ENCODE measurements at places on chromosomes 4 and X. TPM values are rescaled to one million over a fixed set of nuclear protein-coding genes. Genes with fewer than 3 reads are reported as not detected.

DNA sequence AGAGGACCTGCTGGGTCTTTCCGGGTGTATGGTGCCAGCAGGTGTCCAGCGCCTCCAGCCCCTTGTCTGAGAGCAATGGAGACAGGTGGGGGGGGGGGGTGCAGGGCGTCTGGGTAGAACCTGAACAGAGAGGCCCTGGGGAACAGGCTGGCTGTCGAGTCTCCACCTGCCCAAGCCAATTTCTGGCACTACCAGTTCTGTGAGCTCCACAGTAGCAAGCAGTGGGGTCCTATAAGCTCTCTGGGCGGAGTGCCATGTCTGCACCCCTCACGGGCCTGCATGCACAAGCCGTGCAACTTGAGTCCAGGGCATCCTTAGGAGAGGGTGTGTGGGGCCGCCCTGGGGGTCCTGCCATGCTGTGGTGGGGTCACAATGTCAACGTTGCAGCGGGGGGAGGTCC is 10.1 kb upstream of the FGFR3 start:
- DNase-seq: no peak

- DNase-seq: no peak
These were observed 25.6 kb downstream of the ZDHHC9 start for GRCh38 chrX:129818123-129818522.

- no peak for DNase-seq
These were observed 44.7 kb downstream of the GALNT7 start for GRCh38 chr4:173213296-173213695.

The SUPT20HL1 gene
- not detected for total RNA-seq

The GABRA4 gene
- total RNA-seq: 0.58 TPM

DNA sequence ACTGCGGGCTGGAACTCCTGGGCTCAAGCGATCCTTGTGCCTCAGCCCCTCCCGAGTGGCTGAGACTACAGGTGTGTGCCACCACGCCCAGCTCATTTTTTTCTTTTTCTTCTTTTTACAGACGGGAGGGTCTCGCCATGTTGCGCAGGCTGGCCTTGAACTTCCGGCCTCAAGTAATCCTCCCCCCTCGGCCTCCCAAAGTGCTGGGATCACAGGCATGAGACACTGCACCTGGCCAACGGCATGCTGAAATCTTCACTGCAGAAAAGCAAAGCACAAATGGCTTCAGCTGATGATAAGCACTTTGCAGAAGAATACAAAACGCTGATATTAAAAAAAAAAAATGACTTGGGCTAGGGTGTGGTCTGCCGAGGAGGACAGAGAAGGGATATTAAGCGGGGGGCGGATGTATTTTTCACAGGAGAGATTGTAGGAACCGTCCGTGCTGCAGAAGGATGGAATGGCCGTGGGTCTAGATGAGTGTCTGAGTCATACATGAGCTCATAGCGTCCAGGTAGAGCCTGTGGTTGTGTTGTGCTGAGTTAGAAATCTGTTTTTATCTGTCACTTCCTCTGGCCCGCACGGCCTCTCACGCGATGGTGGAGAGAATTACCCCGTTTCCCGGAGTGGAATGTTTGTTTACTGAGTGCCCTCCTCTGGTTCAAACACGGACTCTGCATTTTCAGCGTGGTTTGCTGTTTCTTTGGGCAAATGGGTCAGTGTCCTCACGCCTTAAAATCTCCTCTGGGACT is 8.5 kb upstream of the AKAP17A start:
- DNase-seq: peak; percentile 39

DNA sequence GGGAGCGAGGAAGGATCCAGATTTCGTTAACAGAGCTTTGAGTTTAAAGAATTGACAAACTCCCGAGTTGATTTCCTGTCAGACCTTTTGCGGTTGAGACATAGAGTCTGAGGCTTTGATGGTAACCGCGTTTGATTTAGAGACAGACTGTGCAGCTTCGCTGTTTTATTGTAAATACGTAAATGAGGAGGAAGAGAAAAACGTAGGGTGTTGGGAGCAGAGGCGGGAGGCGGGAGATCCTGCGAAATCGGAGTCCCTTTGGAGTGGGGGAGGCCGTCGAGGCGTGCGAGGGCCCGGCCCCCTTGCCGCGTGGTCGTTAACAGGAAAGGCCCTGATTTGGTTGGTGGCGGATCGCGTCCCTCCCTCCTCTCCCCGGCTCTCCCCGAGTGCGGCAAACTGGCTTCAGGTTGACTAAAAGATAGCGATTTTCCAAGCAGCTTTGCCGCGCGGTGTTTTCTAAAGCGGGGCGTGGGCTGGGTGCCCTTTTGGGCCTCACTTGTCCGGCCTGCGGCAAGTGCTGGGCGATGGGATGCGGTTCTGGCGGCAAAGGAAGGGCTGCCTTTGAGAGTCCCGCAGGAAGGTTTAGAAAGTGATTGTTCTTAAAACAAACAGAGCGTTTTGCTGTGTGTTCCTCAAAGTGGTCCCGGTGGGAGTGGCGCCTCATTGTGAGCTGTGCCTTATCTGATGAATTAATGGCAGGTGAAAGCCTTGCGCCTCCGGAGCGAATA is 857 bp downstream of the SCML1 start:
- DNase-seq: peak; percentile 63

The MEPE gene
- not detected for total RNA-seq

DNA sequence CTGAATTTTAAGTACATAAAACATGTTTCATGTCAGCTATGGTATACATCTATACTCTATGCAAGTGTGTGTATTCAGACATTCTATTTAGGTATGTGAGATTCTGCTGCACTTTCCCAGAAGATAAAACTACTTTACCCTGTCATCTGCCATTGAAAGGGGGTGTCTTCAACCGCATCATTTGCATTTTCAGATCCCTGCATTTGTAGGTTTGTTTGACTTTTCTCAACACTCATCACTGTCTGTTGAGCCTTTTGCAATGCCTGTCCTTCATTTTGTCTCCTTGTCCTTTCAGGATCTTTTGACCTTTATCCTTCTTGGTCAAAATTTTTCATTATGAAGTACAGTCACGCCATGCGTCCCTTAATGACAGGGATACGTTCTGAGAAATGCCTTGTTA is 103.5 kb downstream of the TMA16 start:
- DNase-seq: no peak

DNA sequence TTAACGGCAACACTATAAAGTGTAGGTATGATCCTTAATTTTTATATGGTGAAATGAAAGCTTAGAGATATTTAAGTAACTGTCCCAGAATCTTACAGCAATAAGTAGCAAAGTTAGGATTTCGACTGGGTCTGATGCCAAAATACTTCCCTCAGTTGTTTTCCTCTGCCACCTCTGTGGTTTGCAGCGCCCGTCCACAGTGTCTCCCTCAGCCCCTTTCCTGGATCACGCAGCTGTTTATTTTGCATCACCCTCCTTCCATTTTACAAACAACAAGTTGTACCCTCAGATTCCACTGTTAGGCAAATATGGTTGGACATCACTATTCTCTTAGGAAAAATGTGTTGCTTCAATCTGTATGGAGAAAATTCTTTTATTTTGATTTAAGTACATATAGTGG is 56.1 kb downstream of the RAPGEF2 start:
- no peak for DNase-seq

The SPP1 gene
- 0.99 TPM for total RNA-seq

DNA sequence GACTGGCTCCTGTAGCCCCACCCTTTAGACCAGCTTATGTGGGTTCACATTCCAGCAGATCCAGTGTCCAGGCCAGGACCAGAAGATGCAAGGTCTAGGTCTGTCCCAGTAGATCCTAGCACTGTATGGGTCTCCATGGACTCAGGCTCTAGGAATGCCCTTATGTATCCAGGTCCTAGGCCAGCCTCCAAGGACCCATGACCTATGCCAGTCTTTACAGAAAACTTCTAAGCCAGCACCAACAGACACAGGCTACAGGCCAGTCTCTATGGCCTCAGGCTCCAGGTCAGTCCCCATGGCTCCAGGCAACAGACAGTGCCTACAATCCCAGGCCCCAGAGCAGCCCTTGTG is 45.2 kb upstream of the MAGED4 start:
- DNase-seq: no peak

DNA sequence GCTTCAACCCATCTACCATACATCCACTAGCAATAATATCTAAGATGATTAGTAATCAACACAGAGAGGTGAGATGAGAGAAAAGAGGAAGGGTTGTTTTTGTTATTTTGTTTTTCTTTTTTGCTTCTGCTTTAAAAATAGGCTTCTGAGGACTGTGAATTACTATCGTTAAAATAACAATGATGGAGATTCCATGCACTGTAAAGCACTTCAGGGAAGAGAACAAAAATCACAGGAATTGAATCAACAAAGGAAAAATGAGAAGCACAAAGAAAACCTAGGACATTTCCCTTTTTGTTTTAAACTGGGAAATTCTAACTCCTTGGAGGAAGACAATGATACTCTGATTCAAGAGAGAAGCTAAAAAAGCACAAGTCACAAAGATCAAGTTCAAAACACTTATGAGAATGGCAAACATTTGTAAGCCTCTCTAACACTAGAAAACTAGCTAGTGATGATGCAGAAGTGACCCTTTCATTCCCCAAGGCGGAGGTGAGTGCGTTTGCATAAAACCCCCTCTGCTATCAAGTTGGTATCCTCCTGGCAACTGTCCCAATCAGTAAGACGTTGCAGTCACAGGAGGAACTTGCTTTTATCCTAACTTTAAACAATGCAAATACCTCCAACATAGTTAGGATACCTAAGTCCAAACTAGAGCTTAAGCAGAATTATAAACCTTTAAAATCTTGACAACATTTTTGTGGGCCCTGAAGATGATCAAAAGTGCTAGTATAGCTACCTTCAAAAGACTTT is 308.5 kb downstream of the CAMK2D start:
- peak; percentile 81 for DNase-seq

DNA sequence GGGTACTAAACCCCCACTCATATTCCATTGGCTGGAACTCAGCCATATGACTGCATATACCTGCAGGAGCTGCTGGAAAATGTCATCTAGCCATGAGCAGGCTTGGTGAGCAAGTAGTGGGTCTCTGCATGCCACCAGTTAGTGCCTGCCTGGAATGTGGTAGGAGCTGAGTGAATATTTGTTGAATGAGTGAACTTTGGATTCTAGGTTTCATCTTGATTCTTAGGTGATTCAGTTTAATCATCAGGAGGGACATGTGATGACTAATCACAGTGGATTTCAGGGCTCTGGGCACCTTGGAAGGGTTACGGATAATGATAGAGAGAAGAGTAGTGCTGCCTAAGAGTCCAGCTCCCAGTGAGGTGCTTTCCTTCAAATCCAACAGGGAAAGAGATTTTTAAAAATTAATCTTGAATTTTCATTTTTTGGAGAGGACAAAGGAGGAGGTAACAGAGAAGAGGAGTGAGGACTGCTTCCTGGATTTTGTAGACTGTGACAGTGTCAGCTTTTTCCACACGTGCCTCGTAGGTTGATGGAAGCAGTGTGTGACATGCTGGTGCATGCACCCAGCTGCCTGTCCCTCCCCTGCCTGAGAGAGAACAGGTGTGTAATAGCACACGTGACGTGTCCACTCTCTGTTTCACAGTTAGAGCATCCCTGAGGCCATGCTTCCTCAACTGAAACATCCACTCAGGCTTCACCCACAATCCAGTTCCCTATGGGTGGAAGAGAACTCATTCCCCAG is 30.4 kb downstream of the NHS start:
- DNase-seq: no peak

- DNase-seq: no peak
These were observed 65.0 kb upstream of the GPR174 start for GRCh38 chrX:79079477-79079876.

DNA sequence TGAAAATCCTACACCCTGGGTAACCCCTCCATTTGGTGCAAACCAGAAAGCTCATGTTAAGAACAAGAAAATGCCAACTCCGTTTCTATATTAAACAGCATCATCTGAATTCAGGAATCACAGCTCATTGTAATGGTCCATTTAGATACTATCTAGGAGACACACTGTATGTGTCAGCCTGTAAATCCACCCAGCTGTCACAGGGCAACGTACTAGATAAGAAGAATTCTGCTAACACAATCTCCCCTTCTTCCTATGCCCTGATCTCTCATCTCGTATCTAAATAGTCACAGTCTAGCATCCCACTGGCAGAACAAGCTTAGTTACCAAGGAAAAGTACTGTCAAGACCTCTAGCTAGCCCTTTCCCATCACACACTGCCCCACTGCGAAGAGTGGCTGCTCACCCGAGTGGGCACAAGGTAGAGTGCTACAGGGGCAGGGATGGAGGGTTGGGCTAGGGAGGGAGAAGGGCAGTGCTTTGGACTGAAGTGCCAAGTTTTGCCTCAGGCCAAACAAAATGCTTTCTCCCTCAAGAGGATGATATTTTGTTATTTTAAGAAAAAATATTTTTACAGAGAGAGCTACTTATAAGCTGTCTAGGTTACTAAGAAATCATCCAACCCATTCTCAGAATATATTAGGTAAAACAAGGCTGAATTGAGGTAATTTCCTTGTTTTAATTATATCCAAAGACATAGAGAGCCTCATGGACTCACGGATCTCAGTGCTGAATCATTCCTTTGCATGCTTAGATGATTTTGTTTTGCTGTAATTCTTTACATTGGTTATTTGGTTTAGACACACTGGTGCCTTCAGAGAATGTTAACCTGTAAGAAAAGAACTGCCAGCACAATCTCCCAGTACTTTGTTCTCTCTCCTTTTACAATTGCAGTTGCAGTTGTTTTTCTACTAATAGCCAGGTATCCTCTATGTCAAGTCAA is 196.6 kb downstream of the PRDM5 start:
- no peak for DNase-seq

The FANCB gene
- 17.4 TPM for total RNA-seq

- peak; percentile 85 for DNase-seq
These were observed 122.2 kb downstream of the SHROOM4 start for GRCh38 chrX:50691820-50692219.

- peak; percentile 69 for DNase-seq
These were observed 81.8 kb downstream of the GLUD2 start for GRCh38 chrX:121128925-121129877.

The RADX gene
- total RNA-seq: not detected

DNA sequence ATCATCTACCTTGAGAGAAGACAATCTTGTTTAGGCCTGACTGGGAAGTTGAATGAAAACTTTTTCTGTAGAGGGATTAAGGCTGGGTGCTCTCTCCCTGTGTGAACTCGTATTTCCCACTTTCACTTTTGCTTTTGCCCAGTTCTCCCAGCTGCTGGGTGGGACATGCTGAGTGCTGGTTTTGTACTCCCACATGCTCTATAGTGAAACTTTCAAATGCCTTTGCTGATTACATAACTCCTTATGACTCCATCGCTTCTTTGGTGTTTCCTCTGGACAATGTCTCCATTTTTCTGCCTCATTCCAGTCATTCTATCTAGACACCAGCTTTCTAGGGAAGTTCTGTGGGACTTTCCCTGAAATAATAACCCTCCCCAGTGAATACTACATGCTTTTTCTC is 100.5 kb downstream of the CLNK start:
- peak; percentile 5 for DNase-seq

The GABRG1 gene
- not detected for total RNA-seq

DNA sequence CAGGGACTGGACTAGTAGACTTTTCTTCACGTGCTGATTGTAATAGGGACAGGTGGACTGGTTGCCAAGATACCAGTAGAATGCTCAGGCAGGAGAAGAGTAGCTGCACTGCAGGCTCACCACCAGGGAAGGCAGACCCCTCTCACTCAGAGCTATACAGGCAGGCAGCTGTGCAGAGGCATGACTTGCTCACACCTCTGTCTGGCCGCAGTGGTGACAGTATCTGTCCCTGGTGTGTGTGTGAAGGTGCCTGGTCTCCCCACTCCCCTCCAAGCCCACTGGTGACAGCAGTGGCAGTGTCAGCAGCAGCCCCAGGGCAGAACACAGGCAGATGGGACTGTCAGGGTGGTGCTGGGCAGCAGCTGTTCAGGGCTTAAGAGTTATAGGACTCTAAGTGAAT is 140.7 kb downstream of the RPS6KA6 start:
- no peak for DNase-seq

The DDIT4L gene
- 0.26 TPM for total RNA-seq

The FGA gene
- not detected for total RNA-seq
